ENCODE measurements at places on chromosomes 16 and 17.

DNA sequence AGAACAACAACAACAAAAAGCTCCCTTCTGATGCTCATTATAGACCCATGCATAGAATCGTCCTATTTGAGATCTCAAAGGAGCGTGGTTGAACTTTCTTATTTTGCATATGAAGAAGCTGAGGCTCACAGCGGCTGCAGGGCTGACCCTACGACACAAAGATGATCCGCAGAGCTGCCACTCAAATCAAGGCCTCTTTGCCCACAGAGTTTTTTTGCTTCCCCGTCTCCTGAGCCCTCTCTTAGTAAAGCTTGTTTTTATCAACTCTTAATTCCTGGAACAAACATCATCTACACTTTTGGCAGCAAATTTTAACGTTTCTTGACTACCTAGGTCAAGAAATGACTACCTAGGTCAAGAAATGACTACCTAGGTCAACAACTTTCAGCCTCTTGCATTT is 73.7 kb downstream of the C16orf95 start:
- no peak for DNase-seq

DNA sequence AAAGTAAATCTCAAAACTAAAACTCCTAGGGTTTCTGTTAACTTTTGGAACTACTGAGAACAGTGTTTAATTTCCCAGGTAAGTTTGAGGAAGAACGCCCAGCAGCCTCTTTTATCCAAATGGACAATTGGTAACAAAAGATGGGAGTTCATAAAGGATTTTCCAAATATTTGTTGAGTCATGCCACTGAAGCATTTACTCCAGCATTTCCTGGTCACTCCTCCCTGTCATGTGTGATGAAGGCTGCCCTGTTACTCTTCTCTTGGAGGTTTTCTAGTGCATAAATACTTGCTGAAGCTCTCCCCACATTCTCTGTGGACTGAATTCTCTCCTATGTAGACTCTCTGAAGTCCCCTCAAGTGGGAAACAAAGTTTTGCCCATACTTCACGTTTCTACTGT is 16.5 kb downstream of the ZNF75A start:
- DNase-seq: no peak

DNA sequence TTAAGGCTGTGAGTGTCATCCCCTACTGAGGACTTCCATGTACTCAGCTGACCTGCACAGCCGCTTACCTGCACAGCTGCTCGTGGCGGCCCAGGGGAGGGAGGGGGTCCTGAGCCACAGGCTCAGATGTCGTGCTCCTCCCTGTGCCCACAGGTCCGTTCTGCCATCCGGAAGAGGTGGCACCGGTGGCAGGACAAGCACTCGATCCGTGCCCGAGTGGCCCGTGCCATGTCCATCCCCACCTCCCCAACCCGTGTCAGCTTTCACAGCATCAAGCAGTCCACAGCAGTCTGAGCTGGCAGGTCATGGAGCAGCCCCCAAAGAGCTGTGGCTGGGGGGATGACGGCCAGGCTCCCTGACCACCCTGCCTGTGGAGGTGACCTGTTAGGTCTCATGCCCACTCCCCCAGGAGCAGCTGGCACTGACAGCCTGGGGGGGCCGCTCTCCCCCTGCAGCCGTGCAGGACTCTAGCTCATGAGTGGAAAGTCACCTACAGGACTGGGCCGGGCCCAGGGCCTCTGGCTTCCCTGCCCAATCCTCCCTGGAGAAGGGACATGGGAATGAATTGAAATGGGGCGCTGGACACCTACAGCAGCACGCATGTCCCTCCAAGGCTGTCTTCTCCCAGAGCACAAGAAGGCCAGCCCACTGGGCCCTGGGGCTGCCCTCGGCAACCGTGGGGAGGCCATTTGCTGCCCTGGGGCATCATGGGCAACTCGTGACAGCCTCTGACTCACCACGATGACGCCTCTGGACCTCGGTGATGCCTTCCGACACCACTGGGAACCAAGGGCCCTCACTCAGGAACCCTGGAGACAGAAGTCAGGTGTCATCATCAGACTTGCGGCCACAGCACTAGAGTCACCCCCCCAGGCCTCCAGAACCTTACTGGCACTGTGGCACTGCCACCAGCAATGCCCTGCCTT is 9.9 kb upstream of the SPPL2C start:
- DNase-seq: no peak

DNA sequence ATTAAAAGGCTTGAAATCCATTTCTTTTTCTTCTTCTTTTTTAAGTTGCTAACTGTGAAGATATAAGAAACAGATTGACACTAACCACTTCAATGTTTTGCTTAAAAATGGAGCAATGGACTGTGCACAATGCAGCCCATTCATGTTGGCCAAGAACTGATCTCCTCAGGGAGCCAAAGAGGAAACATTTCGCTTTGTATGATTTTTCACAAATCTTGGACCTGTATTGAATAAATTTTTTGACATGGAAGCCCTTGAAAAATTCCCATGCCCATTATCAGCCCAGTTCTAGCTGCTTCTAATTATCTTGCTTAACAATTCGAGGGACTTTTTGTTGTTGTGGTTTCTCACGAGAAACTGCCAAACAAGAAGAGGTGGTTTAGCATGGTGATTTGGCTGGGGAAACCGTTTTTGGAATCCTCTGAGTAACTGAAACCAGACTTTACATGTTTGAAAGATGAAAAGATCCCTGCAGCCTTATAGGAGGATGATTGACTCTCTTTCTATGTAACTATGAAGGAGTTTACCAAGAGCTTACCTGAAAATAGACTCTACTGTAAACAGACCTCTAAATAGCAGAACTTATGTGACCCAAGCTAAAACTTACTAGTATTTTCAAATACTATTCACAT is 1389.4 kb upstream of the GOT2 start:
- no peak for DNase-seq

DNA sequence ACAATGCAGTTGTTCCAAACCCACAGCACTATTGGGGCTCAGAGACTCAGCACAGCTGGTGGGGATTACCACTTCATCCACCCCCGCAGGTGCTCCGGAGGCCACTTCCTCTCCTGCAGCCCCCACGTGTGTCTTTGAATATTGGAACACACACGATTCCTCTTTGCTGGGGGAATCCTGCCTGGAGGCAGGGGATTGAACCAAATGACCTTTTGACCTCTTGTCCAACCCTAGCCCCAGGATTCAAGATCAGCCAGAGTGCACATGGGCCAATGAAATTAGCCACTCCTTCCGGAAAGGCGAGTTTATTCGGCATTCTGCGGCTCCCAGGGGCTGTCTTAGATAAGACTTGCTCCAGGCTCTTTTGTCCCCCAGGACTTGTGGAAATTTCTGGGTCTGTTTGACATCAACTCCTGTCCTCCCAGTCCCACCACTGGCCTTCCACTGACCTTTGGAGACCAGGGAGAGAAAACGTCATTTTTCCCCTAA is 350.2 kb downstream of the FOXL1 start:
- DNase-seq: no peak

DNA sequence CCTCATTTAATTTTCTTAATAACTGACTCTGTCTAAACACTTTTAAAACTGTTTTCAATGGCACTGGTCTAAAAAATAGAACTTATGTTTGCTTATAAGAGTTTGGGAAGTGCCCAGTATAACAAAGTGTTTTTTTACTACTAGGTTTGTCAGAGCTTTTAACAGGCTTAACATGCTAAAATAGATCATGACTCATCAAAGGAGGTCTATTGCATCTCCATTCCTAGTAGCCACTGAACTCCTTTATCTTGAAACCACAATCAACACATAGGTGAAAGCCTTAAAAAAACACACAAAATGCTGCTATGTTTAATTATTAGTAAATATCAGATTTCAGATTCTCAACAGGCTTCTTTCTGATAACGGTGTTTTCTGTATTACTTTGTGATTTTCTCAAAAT is 196.4 kb upstream of the KIF2B start:
- no peak for DNase-seq

- DNase-seq: no peak
Measured at GRCh38 chr17:72008236-72008876, 112.5 kb upstream of the SOX9 start.

DNA sequence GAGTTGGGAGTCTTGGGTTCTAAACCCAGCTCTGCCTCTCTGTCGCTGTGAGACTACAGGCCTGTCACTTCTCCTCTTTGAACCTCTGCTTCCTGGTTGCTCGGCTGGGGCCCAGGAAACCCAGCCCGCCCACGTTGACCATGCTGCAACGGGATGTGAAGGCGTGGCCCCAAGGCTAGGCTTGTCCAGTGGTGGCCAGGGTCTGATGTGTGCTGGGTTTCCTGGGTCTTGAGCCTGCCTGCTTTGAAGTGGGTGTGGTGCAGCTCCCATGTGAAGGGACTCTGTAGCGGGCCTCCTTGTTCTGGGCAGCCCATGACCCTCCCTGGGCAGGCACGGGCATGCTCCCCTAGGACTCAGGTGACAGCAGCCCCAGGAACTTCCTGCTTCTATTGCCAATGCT is 82.3 kb downstream of the SDR42E1 start:
- DNase-seq: peak; percentile 69
